ENCODE measurements at places on chromosomes 16 and 17.

GRCh38 chr16:46947900-46948547, 25.4 kb downstream of the DNAJA2 start:
- DNase-seq: no peak

- peak; percentile 22 for DNase-seq
Observed at GRCh38 chr17:17075125-17075781, 33.0 kb downstream of the MPRIP start.

- no peak for DNase-seq
Observed at GRCh38 chr17:27354491-27355081, 60.7 kb downstream of the WSB1 start.

DNA sequence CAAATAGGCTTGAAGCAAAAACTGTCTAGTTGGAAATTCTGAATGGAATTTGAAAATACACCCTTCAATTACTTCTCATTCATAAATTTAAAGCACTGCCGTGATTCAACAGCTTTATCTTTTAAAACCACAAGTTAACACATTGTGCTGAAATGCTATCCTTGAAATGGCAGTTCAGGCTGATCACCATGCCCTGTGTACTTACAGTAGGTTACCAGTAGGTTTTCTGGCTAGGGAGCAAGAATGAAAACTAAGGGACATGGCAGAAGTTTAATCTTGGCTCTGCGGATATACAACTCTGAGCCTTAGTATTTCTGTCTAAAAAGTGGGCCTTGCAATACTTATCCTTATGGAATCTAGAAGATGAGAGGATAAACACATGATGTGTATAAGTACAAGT, 28.0 kb downstream of the NXPH3 start:
- DNase-seq: no peak

DNA sequence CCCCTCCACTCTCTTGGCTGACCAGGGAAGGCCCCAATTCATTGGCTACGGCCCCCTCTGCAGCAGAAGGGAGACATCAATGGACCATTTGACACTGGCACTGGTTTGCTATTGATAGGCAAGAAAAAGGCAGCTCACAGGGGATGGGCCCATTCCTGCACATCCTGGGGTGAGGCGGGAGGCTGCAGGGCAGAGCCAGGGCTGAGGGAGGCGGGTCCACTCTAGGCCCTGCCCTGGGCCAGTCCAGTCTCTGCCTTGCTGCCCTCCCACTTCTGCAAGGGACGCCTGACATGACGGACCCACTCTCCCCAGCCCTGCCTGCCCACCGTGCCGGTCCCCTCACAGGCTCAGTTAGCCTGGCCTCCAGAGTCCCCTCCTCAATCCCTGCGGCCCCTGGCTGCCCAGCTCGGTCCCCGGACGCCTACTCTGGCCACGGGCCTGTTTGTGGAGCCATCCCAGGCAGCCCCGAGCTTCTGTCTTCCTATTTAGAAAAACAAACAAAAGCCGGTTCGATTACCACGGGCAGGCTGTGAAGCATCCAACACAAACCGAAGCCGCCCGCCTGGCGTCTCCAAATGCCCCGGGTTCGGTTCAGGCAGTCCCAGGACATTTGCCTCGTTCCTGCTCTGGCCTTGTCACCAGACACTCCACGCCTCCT, 160.7 kb downstream of the IRX5 start:
- DNase-seq: no peak

DNA sequence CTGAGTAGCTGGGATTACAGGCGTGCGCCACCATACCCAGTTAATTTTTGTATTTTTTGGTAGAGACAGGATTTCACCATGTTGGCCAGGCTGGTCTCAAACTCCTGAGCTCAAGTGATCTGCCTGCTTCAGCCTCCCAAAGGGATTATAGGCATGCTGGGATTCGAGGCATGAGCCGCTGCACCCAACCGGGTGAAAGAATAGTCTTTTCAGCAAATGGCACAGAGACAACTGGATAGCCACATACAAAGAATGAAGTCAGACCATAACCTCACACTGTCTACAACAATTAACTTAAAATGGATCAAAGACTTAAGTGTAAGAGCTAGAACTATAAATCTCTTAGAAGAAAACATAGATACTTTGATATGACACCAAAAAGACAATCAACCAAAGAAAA, 67.6 kb downstream of the TBC1D16 start:
- DNase-seq: no peak

DNA sequence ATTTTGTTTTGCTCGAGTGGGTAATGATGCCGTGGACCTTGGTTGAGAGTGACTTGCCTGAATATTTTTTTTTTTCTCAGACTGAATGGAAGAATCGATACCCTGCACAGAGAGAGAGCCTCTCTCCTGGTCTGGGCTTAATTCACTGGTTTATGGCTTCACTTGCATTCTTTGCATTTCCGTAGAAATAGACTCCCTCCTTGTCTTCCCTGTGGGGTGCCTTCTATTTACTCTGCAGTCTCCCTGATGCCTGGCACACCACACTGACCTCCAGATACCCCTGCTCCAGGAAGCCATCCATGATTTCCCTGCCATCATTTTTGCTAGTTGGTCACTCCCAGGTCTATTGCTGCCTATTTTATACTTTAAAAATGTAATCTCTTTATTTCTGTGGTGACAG, 238.0 kb downstream of the SNX29 start:
- DNase-seq: no peak

- no peak for DNase-seq
Observed at GRCh38 chr16:2044541-2044940, 3.1 kb downstream of the NTHL1 start.

GRCh38 chr17:75827308-75828075, 16.7 kb downstream of the UNC13D start:
- DNase-seq: peak; percentile 41

DNA sequence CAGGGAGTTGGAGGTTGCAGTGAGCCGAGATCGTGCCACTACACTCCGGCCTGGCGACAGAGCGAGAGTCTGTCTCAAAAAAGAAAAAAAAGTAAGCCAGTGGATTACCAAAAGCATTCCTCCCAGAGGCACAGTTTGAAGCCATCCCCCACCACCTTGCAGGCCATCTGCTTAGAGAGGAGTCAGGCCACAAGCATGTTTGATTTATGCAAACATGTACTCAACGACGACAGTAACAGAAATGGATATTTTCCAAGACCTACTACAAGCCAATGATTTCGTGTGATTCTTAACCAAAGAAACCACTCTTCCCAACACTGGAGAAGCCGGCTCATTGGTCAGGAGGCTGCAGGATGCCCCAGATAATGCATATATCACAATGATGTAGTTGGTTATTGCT, 34.8 kb downstream of the MYH13 start:
- DNase-seq: no peak

- no peak for DNase-seq
Observed at GRCh38 chr17:258045-258734, 76.7 kb upstream of the DOC2B start.

GRCh38 chr16:19701091-19701490, 16.9 kb downstream of the KNOP1 start:
- DNase-seq: no peak

GRCh38 chr17:61571624-61572023, 19.4 kb downstream of the NACA2 start:
- no peak for DNase-seq

- DNase-seq: no peak
Observed at GRCh38 chr17:44464037-44464436, 39.2 kb downstream of the GPATCH8 start.

DNA sequence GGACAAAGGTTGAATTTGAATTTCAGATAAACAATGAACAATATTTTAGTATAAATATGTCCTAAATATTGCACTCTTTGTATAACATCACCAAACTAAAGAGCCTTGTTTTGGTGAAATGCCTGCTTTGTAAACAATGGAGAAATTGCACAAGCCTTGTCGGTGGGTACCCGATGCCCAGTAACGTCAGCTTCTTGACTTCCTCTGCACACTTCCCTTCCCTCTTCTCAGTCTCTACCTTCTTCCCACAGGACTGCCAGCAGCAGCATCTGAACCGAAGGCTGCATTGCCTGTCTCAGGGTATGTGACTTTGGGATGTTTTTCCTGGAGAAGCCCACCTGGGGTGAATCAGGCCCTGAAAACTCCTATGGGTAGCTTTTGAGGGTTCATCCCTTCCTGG, 113.9 kb downstream of the UTP18 start:
- DNase-seq: no peak

- peak; percentile 32 for DNase-seq
Observed at GRCh38 chr16:89565506-89566372, 5.3 kb downstream of the RPL13 start.

DNA sequence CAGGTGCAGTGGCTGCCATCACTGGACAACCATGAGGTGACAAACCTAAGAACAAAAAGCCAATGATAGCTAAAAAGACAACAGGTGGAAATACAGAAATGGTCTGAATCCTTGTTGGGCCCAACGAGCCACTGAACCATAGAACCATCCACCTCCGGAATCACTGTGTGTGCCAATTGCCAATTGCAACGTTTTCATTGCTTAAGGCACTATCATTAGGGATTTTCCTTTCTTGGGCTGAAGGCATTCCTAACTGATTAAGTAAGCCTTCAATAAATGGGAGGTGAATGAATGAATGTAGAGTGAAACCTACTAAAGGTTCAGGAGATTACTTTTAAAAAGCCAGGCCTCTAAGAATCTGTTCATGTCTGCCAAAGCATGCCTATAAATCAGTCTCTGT, 3.6 kb downstream of the USP31 start:
- no peak for DNase-seq

GRCh38 chr17:55648086-55648485, 74.6 kb downstream of the TMEM100 start:
- no peak for DNase-seq

- no peak for DNase-seq
Observed at GRCh38 chr16:27728691-27729090, 178.7 kb downstream of the KATNIP start.

DNA sequence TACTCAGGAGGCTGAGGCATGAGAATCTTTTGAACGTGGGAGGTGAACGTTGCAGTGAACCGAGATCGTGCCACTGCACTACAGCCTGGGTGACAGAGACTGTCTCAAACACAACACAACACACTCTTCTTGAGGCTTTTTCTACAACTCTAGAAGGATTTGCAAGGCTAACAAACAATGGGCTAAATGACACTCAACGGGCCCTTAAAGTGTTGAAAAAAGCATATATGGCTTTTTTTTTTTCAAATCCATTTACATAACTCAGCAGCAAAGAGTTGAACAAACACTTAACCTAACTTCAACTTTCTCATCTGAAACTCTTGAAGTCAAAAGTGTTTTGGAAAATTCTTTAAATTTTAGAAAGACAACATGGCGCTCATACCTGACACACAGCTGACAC, 22.3 kb downstream of the CDR2 start:
- DNase-seq: no peak

DNA sequence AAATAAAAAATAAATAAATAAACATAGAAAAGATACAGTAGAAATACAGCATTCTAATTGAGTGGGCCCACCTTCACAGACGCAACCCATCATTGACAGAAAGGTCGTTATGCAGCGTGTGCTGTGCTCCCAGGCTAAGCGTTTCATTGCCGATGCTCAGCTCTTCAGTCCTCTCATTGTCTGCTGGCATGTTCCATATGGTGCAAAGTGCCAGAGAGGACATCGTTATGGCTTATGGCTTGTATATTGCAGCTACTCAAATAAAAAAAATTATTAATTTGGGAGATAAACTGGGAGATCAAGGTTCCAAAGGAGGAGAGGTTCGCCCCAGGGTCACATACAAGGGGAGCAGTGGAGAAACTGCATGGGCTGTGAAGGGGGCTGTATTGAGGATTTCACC, 11.3 kb upstream of the UBALD2 start:
- DNase-seq: no peak

GRCh38 chr17:82078433-82078832, 12.8 kb upstream of the DUS1L start:
- no peak for DNase-seq

DNA sequence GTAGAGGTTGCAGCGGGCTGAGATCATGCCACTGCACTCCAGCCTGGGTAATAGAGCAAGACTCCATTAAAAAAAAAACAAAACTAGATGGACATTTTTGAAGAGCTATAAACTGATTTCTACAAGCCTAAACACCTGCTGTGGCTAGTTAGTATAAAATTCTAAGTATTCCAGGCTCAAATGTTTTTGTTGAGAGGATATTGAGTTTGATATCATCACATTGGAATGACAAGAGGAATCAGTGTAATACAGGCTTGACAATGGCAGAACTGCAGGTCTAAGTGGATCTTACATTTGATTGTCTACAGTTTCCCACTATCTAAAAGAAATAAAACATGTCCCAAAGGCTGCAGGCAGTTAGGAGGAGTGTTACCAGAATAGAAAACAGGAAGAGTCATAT, 23.9 kb upstream of the DLX3 start:
- no peak for DNase-seq

GRCh38 chr17:7825206-7825990, 8.6 kb upstream of the KDM6B start:
- DNase-seq: no peak

DNA sequence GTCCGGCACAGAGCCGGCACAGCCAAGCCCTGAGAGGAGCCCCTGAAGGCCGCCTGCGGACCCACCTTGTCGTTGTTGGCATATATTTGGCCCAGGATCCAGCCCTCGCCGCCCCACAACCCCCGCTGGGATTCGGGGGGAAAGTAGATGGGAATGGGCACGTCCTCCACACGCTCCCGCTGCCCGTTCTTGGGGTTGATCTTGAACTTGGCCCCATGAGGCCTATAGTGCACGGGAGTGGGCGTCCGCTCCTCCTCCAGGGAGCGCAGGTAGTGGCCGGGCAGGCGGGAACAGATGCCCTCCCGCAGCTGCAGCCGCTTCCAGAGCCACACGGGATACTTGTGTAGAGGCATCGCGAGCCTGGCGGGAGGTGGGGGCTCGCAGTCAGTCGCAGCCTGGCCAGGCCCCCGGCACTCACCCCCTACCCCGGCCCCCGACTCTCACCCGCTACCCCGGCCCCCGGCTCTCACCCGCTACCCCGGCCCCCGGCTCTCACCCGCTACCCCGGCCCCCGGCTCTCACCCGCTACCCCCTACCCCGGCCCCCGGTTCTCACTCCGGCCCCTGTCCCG, 387 bp downstream of the MRPL28 start:
- no peak for DNase-seq

GRCh38 chr16:84617041-84617790, 662 bp downstream of the COTL1 start:
- peak; percentile 40 for DNase-seq

- DNase-seq: no peak
Observed at GRCh38 chr17:31580706-31581490, 189.4 kb downstream of the RAB11FIP4 start.

DNA sequence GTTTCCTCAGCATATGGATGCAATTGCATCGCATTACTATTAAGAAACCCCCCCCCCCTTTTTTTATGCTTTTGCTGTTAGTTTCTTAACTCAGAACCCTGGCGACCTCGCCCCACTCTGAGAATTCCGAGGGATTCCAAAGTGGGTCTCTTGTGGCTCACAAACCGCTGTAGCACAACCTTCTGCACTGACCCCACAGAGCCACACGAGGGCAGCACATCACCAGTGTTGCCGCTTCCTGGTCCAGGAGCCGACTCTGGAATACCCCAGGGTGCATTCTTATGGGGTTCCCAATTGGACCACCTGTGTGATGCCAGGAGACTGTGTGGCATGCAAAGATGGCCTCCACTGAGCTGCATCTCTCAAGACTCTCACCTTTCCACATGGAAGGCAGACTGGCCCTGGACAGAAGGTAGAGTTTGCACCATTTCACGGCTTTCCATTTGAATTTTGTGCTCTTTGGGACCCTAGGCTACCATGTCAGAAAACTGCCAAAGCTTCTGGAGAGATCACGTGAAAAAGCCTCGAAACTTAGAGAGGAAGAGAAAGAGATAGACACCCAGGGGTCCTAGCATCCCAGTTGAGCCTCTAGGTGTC, 432.7 kb upstream of the ASIC2 start:
- no peak for DNase-seq

All from naive thymus-derived CD4-positive, alpha-beta T cell (primary cell).